SJSA1 (cell line): ENCODE measurements at places on chromosomes 6 and 20. TPM values are rescaled to one million over a fixed set of nuclear protein-coding genes. Genes with fewer than 3 reads are reported as not detected.

LST1 gene
- total RNA-seq = not detected in 2 replicates

DNA sequence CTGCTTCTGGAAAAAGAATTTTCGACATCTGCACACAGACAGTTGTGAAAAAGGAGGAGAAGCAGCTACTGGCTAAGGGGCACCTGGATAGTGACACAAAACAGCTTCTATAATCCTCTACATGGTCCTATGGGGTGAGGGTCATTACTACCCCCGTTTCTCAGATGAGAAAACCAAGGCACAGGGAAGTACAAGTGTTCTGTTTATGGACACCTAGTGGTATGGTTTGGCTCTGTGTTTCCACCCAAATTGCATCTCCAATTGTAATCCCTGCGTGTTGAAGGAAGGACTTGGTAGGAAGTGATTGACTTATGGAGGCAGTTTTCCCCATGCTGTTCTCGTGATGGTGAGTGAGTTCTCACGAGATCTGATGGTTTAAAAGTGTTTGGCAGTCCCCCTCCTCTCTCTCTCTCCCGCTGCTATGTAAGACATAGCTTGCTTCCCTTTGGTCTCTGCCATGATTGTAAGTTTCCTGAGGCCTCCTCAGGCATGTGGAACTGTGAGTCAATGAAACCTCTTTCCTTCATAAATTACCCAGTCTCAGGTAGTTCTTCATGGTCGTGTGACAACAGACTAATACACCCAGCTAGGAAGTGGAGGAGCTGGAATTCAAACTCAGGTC, 2.5 kb upstream of the KCNK15 start:
- H3K27ac ChIP-seq = no peak overlapping the region
- peaks cover 42% of the 10 kb centered on the region for H3K27me3 ChIP-seq
- H3K4me3 ChIP-seq = no peak overlapping the region
- DNase-seq = no peak
- peaks cover 10% of the 10 kb centered on the region for H3K4me1 ChIP-seq

GRCh38 chr6:30955367-30956042, 14.7 kb downstream of the MUCL3 start:
- no peak for DNase-seq
- H3K27ac ChIP-seq = no peak overlapping the region
- no peaks in the 10 kb centered on the region for H3K4me1 ChIP-seq
- H3K36me3 ChIP-seq = no peaks in the 10 kb centered on the region

CMTR1 gene
- 37.3 and 39.1 TPM in 2 replicates for total RNA-seq

DNA sequence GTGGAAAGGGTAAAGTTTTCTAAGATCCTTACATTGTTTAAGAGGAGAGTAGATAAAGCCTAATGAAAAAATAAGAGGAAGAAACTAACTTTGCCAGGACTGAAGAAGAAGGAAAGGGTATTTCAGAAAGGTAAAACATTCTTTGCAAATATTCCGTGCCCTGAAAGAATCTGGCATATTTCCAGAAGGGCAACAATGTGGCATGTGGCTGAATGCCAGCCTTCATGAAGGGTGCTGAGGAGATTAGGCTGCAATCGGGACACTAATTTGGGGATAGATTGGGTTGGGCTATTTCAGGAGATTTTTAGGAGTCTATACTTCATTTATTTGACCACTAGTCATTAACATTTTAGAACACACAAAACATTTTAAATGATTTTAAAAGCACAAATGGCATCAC, 16.2 kb upstream of the UFL1 start:
- no peak overlapping the region for H3K27ac ChIP-seq
- no peaks in the 10 kb centered on the region for H3K36me3 ChIP-seq
- no peak overlapping the region for H3K4me3 ChIP-seq
- no peak for DNase-seq
- H3K27me3 ChIP-seq = no peaks in the 10 kb centered on the region

TRIM15 gene
- total RNA-seq = not detected in 2 replicates
